A549 (cell line): ENCODE measurements at places on chromosomes 5 and 9. TPM values are rescaled to one million over a fixed set of nuclear protein-coding genes. Genes with fewer than 3 reads are reported as not detected.
A peak's percentile ranks its signal among the peaks of the same experiment; 100 is the strongest.

The TTC39B gene
- polyA plus RNA-seq, result 0.52 to 0.94 TPM (median 0.59 TPM) in 3 replicates

- DNase-seq, result no peak
Measured at GRCh38 chr5:15021266-15022046, 149.9 kb upstream of the ANKH start.

- no peak for DNase-seq
Measured at GRCh38 chr5:31720004-31720403, 81.1 kb downstream of the PDZD2 start.

DNA sequence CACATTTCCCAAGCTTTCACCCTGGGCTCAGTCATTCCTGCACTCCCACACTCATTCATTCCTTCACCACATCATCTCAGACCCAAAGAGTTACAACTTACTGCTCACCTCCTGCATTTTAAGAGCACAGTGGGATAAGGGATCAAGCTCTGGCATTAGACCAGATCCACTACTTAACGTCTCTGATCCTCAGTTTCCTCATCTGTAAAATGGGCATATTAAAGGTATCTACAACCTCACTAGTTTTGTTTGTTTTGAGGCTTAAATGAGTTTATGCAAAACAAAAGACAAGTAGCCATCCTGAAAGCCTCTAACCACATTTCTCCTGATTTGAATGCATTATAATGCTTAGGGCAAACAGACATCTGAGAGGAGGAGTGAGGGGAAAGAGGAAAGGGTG, 77.6 kb downstream of the KLHL3 start:
- no peak for DNase-seq

DNA sequence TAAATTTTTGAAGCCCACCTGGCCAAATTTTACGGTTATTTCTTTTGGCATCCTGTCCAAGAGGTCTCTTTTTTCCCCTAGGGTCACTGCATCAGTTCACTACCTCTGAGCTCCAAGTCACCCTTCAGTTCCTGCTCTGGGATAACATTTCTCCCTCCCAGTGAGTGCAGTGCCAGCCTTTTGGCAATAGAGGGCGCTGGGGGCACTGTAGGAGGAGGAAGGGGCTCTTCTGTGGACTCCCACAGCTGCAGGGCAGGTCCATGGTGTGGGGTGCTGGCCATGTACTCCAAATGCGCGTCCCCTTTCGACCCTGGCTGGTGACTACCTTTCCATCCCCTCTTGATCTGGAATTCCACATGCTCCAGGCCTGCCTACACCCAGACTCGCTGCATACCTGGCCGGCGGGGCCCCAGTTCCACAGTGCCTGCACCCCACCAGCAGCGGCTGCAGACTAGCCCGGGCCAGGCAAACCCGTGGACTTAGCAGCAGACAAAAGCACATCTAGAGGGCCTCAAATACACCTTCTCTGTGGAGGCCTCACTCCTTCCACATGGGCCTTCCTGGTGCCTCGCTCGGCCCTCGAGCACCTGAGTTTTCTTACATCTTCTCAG, 20.3 kb upstream of the NINJ1 start:
- DNase-seq, result peak; percentile 76
